ENCODE measurements at places on chromosomes 2 and 18.

GRCh38 chr2:127134833-127135830 is 28.2 kb upstream of the BIN1 start:
- DNase-seq: no peak

- no peak for DNase-seq
Observed at GRCh38 chr2:72794572-72794971, 31.3 kb downstream of the EXOC6B start.

GRCh38 chr2:150271952-150272802 is 215.3 kb downstream of the RND3 start:
- DNase-seq: no peak

DNA sequence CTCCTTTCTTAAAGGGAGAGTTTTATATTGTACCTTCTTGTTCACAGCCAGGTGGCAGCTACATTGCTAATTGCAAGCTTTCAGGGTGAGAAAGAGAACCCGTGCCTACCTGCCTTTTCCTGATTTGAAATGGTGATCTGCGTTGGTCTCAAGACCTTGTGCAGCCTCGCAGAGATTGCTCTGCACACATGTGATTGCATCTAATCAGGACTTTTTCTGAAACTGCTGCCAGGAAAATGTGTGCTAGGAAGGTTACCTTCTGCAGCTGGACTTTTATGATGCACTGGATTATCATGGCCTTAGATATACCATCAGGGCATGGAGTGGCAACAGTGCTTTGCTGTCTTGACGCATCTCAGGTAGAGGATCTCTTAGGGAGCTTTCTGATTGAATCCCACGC is 45.1 kb downstream of the AGAP1 start:
- DNase-seq: no peak

DNA sequence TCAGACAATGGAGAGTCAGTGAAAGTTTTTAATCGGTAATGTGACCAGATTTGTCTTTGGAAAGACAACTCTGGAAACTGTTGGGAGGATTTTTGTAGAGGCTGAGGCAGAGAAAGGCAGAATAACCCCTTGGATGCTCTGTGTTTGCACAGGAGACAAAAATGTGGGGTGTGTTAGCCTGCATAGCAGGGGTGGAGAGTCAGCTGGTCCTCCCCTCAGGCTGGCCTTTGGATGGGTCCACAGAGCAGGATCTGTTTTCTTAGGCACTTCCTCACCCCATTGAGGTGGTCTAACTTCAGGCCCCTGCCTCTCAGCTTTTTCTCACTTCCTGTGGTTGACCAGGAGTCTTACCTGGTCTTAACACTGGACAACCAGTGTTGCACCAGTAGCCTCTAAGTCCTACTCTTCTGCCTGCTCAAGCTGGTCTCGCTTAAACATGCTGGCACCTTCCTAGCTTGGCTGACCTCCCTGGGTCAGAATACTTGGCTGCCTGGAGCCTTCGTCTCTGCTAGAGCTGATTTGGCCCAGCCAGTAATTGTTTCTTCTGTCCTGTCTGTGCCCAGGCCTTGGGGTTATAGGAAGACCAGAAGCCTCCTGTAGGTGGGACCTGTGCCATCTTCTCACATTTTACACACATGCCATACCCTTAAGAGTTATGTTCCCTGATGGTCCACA is 259.8 kb upstream of the RASGRP3 start:
- DNase-seq: no peak

All from CD4-positive, alpha-beta memory T cell (primary cell).